ENCODE measurements at places on chromosomes 5 and 9. TPM values are rescaled to one million over a fixed set of nuclear protein-coding genes. Genes with fewer than 3 reads are reported as not detected.
A peak's percentile ranks its signal among the peaks of the same experiment; 100 is the strongest.

The SNCAIP gene
- total RNA-seq = 0.09 TPM

GRCh38 chr9:36862206-36863145, 171.6 kb downstream of the PAX5 start:
- peak; percentile 21 for DNase-seq

GRCh38 chr9:94822273-94822672, 95.8 kb downstream of the AOPEP start:
- peak; percentile 35 for DNase-seq

The IFNA21 gene
- not detected for total RNA-seq

The PHF24 gene
- not detected for total RNA-seq

- no peak for DNase-seq
Observed at GRCh38 chr5:127590156-127590722, 58.6 kb upstream of the CTXN3 start.

The PRLR gene
- 1.7 TPM for total RNA-seq

Data from HFFc6 (cell line).